ENCODE measurements at places on chromosomes 4 and X. TPM values are rescaled to one million over a fixed set of nuclear protein-coding genes. Genes with fewer than 3 reads are reported as not detected.

Gene DCLK2
- total RNA-seq, result 9.0 TPM

Gene TMSB4X
- 5,413 TPM for total RNA-seq

Gene AADAT
- total RNA-seq, result 8.9 TPM

Gene FAM241A
- total RNA-seq, result 1.1 TPM

Gene WAS
- total RNA-seq, result 0.21 TPM

Data from A549 treated with CORT108297 at 1 μM for 4 hours (cell line).